Activated naive CD8-positive, alpha-beta T cell treated with anti-CD3 and anti-CD28 coated beads, Interleukin-2, amount 10 ng/mL, durations not matched to agents 7 days and 5 days (primary cell): ENCODE measurements at places on chromosomes 12 and 14. TPM values are rescaled to one million over a fixed set of nuclear protein-coding genes. Genes with fewer than 3 reads are reported as not detected.

Gene OR4E2
- total RNA-seq, result not detected

- no peak for DNase-seq
These were observed 518 bp downstream of the GSKIP start for GRCh38 chr14:96363751-96364336.

GRCh38 chr14:91010153-91010533 is 50.3 kb downstream of the RPS6KA5 start:
- DNase-seq, result no peak

Gene FBLN5
- 3.5 TPM for total RNA-seq

- DNase-seq, result no peak
These were observed 364 bp upstream of the GPR65 start for GRCh38 chr14:88004506-88005036.

- no peak for DNase-seq
These were observed 916.8 kb downstream of the GALC start for GRCh38 chr14:87076146-87076545.

- no peak for DNase-seq
These were observed 215.0 kb downstream of the PRKD1 start for GRCh38 chr14:29712601-29713000.

GRCh38 chr14:24809135-24809534 is 175.1 kb upstream of the GZMB start:
- DNase-seq, result no peak
